ENCODE measurements at places on chromosomes 11 and 22. TPM values are rescaled to one million over a fixed set of nuclear protein-coding genes. Genes with fewer than 3 reads are reported as not detected.

- no peak for DNase-seq
Measured at GRCh38 chr11:128508770-128509510, 78.4 kb downstream of the ETS1 start.

TMPRSS13 gene
- total RNA-seq = not detected

GRCh38 chr11:65107078-65107477 lies 4.6 kb upstream of the TM7SF2 start:
- DNase-seq = no peak

DNA sequence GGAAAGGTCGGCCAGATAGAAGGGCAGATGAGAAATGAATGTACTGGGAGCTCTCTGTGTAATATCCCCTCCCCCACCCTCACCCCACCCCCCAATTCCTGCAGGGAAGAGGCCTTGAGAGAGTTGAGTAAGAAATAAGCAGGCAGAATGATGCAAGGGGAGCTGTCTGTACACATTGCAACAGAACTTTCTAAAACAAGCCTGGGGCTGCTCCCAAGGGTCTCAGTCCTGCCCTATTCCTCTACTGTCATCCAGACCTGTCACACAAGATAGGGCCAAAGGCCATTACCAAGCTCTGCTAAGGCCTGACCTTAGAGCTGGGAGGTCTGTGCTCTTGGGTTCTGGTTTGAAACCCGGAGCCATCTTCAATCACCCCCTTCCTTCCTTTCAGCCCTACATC lies 5.7 kb upstream of the DGAT2 start:
- DNase-seq = no peak

DNA sequence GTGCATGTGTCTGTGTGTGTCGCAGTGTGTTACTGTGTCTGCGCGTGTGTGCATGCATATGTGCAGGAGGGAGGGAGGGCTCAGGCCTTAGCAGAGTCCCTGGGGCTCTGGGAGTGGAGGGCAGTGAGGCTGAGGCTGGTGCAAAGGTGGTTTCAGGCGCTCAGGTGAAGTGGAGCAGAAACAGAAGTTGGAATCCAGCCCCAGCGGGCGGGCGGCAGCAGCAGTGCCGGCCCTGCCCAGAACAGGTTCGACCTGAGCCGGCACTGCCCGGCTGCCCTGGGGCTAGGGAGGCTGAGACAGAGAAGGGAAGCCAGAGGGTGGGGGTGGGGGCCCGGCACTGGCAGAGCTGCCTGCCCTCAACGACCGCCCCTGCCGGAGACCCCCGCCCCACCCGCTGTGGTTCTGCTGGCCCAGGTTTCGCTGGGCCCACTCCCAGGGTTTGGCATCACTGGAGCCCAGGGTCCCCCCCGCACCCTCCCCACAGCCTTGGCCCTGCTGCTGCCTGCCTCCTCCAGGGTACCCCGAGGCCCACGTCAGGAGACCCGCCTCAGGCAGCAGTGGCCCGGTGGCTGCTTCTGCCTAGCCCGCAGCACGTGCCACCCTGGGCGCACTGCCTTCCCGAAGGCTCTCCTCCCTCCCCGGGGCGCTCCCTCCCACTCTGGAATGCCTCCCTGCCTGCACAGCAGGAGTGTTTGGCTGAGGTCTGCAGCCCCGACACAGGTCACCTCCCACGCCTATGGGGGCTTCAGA lies 13.3 kb downstream of the ASCL2 start:
- DNase-seq = no peak

DNA sequence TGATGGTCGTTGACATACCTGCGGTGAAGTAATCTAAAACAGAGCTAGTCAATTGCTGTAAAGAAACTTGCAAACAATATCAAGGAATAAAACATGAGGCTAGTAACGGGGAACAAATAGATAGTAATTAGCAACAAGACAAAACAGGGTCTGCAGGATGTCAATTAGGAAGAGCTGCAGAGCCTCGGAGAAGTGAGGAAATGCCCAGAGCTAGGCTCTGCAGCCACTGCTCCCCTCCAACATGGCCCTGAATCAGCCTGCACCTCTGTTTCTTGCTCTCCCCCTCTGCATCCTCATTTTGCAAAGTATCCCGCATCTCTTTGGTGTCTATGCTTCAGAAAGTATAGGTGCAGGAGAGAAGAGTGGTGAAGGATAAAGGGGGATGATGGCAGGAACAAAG lies 507.4 kb upstream of the FAT3 start:
- DNase-seq = no peak

OR5D16 gene
- total RNA-seq = not detected

DNA sequence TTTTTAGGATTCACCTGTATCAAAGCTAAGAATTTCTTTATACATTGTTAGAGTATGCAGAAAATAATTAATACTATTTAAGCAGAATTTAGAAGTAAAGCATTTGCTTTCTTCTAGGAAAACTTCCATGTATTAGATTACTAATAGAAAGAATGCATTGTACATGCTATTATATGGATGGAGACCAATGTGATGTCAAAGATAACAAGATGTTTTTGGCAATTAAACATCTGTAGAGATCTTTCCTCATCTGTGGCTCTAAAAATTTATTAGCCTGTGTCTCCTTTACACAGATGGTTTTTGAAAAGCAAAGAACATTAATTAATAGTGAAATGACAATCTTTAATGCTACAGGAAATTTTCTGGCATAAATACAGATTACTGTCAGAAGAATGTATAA lies 198.4 kb upstream of the CCDC179 start:
- DNase-seq = no peak

GRCh38 chr11:126102436-126102981 lies 39.8 kb upstream of the CDON start:
- DNase-seq = peak; percentile 72

- no peak for DNase-seq
Measured at GRCh38 chr11:116129456-116129855, 625.2 kb upstream of the CADM1 start.

DNA sequence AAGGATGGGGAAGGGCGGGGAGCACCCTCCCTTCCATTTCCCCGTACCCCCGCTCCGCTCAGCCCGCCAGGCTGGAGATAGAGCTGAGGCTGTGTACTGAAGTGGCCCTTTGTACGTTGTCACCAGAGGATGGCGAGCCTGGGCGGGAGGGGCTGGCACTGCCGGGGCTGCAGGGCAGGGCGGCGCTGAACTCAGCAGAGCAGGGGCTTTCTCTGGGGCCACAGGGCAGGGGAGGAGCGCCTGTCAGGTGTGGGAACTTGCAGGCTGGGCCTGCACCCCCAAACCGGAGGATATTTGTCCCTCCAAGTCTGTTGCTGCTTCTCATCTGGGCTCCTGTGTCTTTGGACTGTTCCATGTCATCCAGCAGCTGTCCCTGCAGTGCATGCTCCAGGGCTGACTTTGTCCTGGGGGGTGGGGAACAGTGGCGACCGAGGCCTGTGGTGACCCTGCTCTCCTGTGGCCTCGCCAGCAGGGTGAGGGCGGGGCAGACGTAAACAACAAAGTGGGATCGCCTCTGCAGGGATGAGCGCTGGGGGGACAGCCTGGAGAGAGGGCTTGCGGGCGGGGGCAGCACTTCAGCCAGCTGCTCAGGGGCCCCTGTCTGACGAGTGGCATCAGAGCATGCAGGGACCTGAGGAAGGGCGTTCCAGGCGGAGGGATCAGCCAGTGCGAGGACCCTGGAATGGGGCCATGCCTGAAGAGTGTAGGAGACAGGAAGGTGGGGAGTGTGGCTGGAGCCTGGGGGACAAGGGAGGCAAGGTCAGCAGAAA lies 13.1 kb downstream of the MGAT3 start:
- no peak for DNase-seq

GRCh38 chr22:49132009-49132408 lies 695.7 kb downstream of the BRD1 start:
- no peak for DNase-seq

POU2AF2 gene
- total RNA-seq = not detected

GRCh38 chr11:68673306-68673945 lies 10.9 kb upstream of the GAL start:
- no peak for DNase-seq

DNA sequence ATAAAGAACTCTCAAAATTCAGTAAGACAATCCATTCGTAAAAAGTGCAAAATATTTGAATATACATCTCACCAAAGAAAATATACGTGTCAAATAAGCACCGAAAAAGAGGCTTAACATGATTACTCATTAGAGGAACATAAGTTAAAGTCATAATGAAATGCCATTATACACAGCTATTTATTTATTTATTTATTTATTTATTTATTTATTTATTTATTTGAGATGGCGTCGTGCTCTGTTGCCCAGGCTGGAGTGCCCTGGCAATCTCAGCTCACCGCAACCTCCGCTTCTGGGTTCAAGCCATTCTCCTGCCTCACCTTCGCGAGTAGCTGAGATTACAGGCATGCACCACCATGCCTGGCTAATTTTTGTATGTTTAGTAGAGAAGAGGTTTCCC lies 203.6 kb upstream of the UBASH3B start:
- no peak for DNase-seq

SDF2L1 gene
- 17.0 TPM for total RNA-seq

DNA sequence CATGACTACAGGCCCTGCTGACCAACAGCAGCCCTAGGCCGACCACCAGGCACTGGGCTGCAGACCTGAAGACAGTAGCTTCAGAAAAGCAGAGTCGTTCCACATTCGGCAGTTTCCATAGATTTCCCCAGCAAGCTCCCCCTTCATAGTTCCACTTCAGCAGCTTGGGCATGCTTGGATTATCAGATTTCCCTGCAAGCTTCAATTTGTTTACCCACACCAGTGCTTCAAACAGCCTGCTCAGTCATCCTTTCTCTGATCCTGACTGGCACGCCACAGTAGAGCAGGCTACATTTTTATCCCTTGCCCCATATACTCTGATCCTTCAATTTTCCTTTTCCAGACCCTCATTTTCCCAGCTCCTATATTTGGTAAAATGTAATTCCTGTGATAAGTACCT lies 51.1 kb upstream of the CFAP300 start:
- DNase-seq = no peak

RAB36 gene
- not detected for total RNA-seq

WT1 gene
- not detected for total RNA-seq

DNA sequence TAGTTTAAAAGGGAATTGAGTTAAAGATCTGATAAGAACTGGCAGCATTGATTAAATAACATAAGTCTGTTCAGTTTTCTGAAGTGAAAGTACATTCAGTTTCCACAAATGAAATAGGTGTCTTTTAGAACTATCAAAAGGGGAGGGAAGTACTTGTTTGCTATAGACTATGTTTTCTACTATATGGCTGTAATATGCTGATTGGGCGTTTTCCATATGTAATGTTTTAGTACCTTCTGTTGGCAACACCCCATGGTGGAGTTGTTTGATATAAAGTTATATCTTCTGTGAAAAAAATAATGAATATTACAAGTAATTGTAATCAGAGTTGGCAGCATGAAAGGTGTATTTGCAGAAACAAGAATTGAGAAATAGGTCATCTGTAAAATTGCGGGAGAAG lies 237.6 kb downstream of the JRKL start:
- DNase-seq = no peak

DNA sequence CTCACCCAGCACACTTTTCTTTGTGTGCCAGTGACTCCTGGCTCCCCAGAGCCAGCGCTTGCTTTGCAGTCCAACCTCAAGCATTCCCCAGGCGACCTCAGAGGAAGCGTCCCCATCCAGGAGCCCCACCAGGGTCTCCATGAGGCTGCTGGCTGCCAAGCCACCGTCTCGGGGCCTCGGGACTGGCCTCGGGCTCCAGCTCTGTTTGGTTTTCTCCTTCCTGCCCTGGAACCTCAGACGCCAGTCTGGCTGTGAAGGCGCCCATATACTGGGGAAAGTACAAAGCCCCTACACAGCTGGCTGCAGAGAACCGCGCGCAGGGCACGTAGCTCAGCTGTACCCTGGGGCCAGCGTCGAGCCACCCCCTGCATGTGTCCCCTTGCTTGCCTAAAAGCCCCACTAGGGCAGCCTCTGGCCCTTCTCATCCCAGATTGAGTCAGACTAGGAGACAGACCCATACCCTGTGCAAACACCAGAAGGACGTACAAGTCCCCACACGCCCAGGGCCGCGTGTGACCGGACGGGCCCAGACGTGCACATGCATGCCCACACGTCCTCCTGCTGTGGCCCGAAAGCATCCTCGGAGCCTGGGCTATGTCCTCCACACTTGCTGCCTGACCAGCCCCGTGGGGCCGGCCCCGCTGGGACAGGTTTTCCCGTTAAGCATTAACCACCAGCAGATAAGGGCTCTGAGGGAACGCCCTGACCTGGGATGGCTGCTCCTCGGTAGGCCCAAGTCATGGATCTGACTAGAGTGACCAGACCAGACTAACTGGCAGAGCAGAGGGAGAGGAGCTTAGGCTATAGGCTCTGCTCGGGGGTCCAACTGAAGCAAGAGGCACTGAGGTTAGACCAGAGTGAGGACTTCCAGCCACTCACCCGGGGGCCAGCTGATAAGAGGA lies 4.2 kb upstream of the SYT8 start:
- DNase-seq = peak; percentile 92

INSC gene
- not detected for total RNA-seq

- DNase-seq = no peak
Measured at GRCh38 chr11:3178349-3178748, 13.2 kb upstream of the OSBPL5 start.

GRCh38 chr11:117941976-117942654 lies 12.9 kb upstream of the TMPRSS13 start:
- DNase-seq = no peak

GRCh38 chr22:45318558-45319323 lies 9.0 kb downstream of the FAM118A start:
- peak; percentile 46 for DNase-seq

DNA sequence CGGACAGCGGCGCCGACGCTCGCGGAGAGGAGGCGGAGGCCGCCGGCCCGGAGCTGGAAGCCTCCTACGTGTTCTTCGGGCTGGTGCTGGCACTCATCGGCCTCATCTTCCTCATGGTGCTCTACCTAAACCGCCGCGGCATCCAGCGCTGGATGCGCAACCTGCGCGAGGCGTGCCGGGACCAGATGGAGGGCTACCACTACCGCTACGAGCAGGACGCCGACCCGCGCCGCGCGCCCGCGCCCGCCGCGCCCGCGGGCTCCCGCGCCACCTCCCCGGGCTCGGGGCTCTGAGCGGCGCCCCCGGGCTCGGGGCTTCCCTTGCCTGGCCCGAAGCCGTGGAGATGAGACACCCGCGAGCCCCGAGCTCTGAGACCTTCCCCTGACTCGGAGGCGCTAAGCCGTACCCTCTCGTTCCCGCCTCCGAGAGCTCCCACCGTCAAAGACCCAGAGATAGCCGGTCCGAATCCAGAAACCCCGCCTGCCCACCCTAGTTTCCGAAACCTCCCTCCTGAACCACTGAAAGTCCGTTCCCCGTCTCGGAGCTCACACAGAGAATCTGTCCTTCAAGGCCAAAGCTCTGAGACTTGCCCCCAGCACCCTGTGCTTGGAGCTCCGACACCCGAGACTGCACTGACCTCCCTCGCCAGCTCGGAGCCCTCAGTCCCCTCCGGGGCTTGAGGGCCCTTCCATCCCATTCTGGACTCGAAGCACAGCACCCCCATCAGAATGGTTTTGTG lies 1.5 kb downstream of the TPBGL start:
- DNase-seq = no peak

PKDREJ gene
- not detected for total RNA-seq

RRP8 gene
- total RNA-seq = 15.8 TPM

GRCh38 chr11:27196203-27196897 lies 155.7 kb downstream of the BBOX1 start:
- DNase-seq = peak; percentile 80
